Uterus (tissue), 4 donors: ENCODE measurements at places on chromosomes 6 and 20. TPM values are rescaled to one million over a fixed set of nuclear protein-coding genes. Genes with fewer than 3 reads are reported as not detected.

DNA sequence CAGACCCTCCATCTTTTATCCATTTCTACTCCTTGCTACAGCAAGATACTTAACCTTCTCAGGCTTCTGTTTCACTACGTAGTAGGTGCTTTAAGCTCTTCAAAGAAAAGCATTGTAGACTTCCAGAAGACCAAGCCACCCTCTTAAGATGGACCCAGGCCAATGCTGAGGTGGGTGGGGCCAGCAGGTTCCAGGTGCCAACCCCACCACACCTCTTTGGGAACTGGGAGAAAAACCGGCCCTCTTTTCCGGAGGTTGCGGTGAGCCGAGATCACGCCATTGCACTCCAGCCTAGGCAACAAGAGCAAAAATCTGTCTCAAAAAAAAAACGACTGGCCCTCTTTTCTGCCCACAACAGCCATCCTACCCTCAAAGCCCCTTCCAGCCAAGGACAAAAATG is 10.6 kb upstream of the HMGA1 start:
- no peak for DNase-seq

Gene OLIG3
- not detected for total RNA-seq

DNA sequence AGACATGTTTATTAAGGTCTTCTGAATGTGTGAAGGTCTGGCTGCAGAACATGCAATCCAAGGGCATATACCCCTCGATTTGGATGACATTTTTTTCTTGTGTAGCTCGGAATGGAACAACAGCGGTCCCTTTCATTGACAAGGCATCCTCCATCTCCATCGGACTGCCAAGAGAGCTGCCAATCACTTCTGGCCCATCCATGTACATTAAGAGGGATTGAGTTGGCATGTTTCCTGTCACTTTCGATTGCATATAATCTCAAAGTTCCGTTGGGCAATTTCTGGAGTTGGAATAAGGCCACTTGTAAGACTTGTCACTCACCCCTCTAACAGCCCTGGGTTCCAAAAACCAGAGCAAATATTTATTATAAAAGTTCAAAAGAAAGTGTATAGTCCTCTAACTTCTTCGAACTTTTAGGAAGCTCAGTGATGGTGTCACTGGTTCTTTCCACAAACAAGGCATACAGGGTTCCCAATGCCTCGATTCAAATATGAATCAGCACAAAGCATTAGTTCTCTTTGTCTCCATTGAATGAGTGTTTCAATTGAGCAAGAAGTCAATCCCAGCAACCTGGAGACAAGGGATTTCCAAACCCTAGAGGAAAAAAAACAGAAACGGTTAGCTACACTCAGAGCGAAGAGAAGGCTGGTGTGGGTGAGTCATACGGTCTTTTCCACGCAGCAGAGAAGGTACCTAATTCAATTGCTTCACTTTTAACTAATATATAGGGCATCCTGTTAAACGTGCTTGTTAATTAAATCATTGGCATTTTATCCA is 10.9 kb downstream of the ZNF217 start:
- peak; percentile 35 for DNase-seq

- DNase-seq: no peak
Observed at GRCh38 chr6:5510331-5511133, 249.2 kb downstream of the FARS2 start.

- DNase-seq: no peak
Observed at GRCh38 chr6:152316024-152316423, 321.1 kb downstream of the SYNE1 start.

DNA sequence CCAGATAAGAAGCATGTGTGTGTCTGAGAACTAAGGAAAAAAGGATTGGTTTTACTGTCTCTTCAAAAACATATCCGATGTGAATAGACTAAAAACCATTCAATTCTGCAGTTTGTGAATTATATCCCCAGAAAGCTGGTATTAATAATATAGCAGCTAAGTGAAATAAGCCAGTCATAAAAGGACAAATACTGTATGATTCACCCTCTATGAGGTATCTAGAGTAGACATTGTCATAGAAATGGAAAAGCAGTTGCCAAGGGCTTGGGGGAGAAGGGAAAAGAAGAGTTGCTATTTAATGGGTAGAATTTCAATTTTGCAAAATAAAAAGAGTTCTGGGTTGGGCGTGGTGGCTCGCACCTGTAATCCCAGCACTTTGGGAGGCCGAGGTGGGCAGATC is 137.5 kb downstream of the ATXN1 start:
- DNase-seq: no peak

Gene FKBP1C
- total RNA-seq: not detected

Gene NINL
- 5.0 TPM for total RNA-seq

DNA sequence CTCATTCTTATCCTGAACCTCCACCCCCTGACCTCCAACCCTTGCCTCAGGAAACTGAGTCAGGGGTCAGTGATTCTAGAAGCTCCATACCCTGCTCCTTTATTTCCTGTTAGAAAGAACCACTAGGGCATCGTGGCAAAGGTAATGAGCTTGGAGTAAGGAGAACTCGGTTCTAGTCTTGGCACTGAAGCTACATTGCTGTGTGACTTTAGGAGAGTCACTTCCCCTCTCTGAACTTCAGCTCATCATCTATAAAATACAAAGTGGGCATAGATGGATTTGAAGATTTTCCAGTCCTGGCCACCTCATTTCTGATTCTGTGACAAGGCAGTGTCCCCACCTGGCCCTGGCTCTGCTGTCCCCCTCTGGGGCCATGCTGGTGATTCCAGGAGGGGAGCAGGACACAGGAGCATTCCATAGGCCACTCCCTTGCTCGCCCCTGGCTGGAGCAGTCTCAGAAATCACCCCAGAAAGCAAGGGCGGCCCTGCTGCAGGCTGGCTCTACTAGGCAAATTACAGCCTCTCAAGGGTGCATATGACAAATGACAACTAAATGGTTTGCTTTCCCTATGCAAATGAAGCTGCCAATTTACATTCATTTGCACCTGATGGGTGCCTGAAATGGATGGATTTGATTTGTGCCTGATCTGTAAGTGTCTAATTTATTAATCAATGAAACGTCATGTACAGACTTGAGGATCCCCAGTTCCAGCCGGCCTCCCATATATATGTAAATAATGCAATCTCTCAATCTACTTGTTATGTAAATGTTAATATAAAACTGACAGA is 62.2 kb downstream of the LRFN2 start:
- no peak for DNase-seq

Gene HLA-E
- 628 TPM for total RNA-seq

Gene MMP24OS
- total RNA-seq: 8.8 TPM

DNA sequence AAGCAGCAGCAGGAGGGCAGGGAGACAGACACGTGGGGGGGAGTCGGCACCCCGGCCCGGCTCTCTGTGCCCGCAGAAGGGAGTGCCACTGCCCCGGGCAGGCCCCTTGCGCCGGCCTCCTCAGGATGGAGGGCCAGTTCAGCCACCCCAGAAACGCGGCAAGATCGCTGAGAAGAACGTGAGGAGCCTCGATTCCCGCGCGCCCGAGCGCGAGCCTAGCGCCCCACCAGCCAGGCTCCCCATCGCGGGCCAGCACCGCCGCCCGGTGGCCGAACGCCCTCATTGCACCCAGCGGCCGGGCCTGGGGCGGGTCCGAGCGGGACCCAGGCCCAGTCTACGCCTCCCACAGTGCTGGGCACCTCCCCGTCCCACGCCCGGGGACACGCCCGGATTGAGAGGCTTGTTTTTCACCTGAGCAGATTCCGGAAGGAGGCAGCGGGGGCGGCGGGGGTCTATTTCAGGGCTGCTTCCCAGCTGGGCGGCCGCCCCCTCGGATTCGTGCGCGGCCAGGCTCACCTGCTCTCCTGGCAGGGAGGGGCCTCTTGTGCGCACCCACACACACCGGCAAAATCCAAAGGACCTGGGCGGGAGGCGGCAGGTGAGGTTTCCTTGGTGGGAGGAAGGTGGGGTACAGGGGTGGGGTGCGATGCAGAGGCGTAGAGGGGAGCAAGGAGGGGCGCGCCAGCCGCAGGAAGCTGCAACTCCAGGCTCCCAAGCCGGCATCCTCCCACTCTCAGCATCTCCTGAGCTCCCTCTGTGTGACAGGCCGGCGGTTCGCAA is 9.0 kb upstream of the GRM4 start:
- DNase-seq: peak; percentile 24

Gene MAFB
- 11.6 TPM for total RNA-seq

GRCh38 chr6:162705736-162706135 is 21.8 kb downstream of the PRKN start:
- no peak for DNase-seq

DNA sequence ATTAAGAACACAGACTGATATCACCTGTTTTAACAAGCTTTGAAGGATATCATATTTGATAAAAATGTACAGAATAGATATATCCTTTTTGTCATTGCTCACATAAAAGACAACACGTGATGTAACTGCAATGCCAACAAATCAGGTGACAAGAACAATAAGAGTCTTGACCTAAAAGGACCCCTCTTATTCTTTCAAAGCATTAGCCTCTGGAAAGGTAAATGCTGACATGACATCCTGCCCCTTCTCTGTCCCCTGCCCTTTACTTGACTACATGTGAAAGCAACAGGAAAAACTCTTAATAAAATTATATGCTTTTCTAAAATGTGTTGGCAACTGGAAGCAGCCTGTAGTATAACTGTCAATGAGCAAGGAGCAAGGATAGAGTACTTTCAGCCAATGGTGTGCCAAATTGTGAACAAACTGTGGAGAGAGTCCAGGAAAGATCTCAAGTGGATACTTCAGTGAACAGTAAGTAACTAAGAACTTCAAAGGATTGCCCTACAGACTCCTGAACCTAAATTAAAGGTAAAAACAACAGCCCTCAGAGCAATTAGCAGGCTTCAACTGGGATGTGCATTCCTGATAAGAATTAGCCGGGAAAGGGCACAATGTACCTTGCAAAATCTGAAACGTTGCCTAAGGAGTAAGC is 16.3 kb downstream of the PTPRK start:
- no peak for DNase-seq

DNA sequence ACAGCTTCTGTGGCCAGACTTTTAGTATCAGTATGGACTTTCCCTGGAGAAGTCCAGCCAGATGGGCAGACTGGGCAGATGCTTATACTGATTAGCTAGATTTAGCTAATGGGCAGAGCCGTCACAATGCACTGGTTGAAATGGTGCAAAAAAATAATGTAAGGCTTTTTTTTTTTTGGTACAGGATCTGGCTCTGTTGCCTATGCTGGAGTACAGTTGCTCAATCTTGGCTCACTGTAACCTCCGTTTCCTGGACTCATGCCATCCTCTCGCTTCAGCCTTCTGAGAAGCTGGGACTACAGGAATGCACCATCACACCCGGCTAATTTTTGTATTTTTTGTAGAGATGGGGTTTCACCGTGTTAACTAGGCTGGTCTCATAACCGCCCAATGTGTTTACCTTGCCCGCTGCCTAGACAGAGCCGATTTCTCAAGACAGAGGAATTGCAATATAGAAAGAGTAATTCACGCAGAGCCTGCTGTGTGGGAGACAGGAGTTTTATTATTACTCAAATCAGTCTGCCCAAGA is 16.4 kb upstream of the KIFC1 start:
- peak; percentile 79 for DNase-seq

Gene PSMB9
- total RNA-seq: 50.7 TPM

- no peak for DNase-seq
Observed at GRCh38 chr6:139882234-139882633, 507.8 kb upstream of the CITED2 start.

GRCh38 chr20:63577317-63577894 is 3.4 kb upstream of the HELZ2 start:
- no peak for DNase-seq

DNA sequence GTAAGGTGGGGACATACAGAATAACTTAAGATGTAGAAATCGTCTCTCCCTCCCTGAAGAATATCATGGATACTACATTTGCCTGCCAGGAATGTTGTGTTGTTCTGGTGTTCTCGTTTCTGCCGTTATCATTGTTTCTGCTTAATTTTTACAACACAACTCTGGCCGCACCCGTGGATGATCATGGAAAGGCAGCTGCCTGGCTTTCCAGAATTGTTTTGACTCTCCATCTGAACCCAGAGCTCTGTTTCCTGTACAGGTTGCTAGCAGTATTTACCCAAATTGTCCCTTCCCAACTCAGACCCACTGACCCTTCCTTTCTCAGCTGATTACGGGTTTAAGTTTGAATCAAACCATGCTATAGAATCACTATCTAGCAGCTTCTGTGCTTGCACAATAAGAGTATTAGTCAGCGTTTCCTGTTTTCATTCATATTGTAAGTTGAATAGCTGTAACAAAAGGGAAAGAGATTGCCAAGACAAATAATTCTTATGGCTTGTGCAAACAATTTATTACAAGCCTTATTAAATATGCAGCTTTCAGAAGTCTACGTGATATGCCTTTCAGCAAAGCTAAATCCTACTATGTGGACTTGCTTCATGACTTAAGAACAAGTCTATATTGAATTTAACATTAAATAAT is 139.0 kb downstream of the MTHFD1L start:
- DNase-seq: no peak

Gene RAD21L1
- total RNA-seq: not detected

- DNase-seq: no peak
Observed at GRCh38 chr20:11305406-11305805, 612.3 kb upstream of the BTBD3 start.

Gene TMEM30A
- total RNA-seq: 71.0 TPM

DNA sequence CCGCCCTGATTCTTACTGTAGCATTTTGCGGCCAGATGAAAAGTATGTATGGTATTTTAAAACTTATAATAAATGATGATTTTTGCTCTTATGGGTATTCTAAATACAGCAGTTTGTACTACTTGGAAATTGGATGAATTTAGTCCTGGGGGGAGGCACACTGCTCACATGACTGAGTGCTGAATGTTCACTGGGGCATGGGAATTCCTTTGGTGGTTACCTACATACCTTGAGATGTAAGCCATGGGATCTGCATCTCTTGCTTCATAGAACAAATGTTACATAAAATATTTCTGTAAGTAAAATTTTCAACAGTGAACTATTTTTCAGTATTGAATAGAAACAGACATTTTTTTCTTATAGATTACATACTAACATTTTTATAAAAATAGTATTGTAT is 71.1 kb downstream of the FIG4 start:
- no peak for DNase-seq

DNA sequence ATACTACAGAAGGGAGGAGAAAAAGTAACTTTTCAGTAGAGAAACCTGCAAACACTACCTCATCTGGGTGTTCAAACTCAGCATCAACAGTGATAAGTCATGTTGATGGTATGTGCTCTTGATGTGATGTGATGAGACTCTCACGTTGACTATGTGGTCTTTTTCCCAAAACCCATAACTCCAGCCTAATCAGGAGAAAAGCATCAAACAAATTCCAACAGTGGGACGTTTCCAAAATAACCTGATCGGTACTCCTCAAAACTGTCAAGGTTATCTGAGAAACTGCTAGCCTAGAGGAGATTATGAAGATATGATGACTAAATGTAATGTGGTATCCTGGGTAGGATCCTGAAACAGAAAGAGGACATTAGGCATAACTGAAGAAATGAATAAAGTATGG is 41.9 kb upstream of the TAB2 start:
- DNase-seq: no peak

Gene PPP1R3G
- total RNA-seq: 2.6 TPM

GRCh38 chr20:29740951-29741593 is 1516.4 kb upstream of the DEFB115 start:
- DNase-seq: no peak
